ENCODE measurements at places on chromosomes 5 and 9. TPM values are rescaled to one million over a fixed set of nuclear protein-coding genes. Genes with fewer than 3 reads are reported as not detected.

- no peak for DNase-seq
These were observed 924.8 kb upstream of the CDH9 start for GRCh38 chr5:27963050-27963783.

The PCDHGA12 gene
- total RNA-seq = 2.6 TPM

GRCh38 chr5:86493777-86494176, 124.0 kb upstream of the COX7C start:
- no peak for DNase-seq

The RNF183 gene
- total RNA-seq = 1.4 TPM

GRCh38 chr5:175288048-175288621, 155.8 kb downstream of the DRD1 start:
- no peak for DNase-seq

DNA sequence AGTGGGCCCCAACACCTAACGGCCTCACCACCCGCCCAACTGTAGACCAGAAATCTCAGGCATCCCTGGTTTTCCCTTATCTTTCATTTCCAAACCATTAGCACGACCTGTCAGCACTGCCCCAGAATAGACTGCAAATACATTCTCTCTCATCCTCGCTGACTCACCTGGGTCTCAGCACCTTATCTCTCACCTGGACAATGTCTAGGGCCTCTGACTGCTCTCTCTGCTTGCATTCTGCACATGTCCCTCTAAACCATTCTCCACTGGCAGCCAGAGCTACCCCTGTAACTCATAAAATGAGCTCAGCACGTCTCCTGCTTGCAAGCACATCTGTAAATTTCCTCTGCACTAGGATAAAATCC, 12.7 kb downstream of the CKMT2 start:
- no peak for DNase-seq

DNA sequence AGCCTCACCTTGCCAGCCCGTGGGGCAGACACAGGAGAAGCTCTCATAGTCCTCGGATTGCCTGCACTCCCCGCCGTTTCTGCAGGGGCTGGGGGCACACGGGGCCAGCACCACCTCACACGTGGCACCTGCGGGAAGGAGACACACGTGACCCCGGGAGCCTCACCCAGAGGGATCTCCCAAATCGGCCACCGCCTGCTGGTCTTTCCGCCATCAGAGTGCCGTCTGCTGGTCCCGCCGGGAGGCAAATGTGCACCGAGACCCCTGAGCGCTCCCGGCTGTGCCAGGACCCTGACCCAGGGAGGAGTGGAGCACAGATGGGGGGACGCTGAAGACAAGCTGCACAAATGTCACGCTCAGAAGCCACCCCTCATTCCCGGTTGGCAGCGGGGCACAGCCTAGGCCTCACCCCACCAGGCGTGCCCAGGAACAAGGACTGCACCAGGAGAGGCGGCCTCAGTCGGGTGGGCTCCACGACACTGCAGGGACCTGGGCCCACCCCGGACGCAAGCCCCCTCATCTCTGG, 28.4 kb upstream of the SEC16A start:
- DNase-seq = no peak

Measured in mucosa of descending colon (tissue), 3 donors.